ENCODE measurements at places on chromosomes 11 and 22.

DNA sequence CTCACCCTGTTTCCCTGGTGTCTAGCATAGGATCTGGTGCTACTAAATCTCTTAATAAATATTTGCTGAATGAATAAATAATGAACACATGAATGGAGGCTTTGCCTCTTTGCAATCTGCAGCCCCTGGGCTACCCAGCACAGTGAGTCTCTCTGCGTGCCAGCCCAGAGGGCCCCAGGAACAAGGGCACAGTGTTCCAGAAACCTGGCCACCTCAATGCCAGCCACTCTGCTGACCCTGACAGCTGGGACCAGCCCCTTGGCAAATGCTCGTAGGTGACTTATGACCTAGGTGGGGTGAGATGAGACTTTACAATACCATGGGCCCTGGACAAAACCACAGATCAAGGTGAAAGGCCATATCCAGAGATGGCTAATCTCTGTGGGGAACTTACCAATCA, 31.6 kb downstream of the UQCR10 start:
- DNase-seq, result no peak

DNA sequence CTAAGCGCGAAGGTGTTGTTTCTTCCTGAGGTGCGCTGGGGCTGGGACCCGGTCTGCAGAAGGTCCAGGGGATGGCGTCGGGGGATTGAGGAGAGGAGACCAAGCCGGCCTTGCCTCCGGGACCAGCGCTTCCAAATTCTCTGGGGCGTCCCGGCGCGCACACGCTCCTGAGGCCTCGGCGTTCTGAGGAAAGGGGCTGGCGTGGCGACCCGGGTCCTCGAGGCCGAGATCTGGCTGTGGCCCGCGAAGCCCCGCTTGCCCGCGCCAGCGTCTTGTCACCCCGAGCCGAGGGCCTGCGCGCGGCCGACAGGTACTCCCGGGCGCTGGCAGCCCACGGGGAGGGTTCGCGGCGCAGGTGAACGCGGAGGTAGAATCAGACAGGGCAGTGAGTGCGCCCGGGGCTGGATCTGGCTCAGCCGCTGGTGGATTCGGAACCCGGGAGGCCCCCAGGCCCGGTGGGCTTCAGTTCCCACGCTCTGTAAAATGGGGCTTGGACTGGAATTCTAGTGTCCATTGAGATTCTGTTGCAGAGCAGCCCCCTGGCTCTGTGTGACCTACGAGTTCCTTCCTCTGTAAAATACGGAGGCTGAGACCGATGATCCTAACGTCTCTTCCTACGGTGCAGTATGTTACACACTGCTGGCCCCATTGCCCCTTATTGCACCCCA, 14.7 kb downstream of the SSH3 start:
- DNase-seq, result peak; percentile 52

DNA sequence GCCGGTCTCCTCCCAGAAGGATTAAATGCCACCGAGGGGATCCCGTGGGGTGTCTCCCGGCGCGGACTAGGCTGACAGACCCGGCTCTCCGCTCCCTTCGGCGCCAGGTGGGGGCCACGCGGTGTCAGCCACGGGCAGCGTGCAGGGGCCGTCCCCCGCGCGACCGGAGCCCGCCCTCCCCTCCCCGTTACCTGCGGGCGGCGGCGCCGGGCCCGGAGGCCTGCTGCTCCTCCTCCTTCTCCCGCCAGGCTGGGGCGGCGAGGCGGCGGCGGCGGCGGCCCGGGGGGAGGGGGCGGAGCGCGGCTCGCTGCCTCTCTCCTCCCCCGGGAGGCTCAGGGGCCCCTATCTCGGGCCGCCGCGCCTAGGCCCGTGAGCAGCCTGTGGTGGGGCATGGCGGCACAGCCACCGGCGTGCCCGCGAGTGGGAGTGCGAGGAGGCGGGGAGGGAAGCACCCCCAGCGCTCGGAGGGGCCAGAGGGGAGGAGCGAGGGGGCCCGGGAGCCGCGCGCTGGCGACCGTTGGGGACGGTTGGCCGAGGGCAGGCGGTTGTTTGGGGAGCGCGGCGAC, 450 bp downstream of the ZBTB44 start:
- peak; percentile 72 for DNase-seq

DNA sequence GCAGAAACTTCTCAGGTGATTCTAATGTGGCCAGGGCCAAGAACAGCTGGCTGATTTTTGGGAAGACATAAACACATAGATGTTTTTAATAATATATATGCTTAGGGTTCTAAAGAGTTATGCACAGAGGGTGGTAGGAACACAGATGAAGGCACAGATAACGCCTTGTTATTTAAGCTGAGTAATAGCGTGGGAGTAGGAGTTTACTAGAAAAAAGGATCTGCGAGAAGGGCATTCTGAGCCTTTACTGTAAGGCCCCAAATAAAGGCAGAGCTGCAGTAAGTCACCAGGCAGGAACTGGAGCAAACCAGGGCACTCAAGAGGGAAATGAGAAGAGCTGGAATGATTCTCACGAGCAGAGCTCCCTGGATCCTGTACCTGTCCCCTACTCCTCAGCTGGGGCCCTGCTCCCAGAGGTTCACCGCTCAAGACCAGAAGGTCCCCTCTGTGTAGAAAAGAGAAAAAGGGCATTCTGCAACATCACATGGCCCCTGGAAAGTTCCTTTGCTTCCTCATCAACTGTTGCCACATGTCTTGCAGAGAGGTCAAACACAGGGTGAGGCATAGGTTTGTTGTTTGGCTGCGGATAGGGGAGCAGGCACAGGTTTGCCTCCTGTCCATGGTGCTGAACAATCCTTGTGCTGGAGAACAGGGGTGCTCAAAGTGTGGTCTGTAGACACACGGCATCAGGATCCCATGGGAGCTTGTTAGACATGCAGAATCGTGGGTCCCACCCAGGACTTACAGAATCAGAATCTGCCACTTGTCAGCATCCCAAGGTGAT, 125.7 kb downstream of the TENM4 start:
- no peak for DNase-seq

GRCh38 chr11:17976651-17977050, 36.2 kb downstream of the SERGEF start:
- no peak for DNase-seq

DNA sequence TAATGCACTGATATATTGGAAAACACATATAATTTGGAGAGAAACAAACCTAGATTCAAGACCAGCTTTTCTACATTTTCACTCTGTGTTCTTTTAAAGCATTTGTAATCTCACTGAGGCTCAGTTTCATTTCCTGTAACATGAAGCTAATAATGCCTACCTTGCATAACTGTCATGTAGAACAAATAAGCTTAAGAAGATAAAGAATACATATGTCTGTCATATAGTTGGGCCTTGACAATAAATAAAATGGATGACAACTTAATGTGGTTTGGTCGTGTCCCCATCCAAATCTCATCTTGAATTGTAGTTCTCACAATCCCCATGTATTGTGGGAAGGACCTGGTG, 35.2 kb upstream of the FIBIN start:
- DNase-seq, result no peak

DNA sequence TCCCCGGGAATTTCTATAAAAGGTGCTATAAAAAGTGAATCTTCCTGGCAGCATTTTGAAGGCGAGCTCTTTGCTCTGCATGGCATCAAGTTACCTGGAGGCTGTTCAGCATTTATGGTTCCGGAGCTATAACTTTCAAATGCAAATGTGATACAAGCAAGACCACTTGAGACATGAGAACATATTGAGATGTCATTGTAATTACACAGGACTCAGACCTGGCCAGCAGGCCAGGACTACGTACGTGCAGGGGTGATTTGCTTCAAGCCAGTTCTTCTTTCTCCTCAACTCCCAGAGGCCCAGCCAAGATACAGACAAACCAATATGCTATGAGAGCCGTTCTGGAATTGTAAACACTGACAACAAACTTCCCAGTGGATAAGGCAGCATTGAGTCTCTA, 227.4 kb upstream of the FAT3 start:
- no peak for DNase-seq
